ENCODE measurements at places on chromosomes 7 and 10.

DNA sequence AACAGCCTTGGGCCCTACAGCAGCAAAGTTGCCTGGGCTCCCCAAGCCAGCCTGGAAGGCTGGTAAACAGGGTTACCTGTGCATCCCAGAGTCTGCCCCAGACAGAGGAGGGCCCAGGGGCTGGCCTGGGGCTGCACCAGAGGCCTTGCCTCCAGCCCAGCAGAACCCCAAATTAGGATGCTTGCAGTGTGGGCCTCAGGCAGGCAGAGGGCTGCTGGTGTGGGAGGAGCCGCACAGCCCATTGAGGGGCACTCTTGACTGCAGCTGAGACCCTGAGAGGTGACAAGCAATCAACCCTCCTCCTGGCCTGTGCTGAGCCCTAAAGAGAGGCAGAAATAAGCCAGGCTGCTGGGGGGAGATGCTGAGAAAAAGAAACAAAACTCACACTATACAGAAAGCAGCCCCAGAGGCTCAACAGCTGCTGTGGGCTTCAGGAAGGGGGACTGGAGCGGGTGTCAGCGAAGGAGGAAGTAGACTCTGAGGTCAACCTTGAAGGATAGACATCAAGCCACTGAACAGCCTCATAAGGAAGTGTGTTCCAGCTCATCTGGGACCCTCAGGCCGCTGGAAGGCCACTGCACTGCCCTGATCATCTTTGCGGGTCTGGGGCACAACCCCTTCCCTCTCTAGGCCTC lies 6.6 kb downstream of the AIFM2 start:
- no peak for DNase-seq

DNA sequence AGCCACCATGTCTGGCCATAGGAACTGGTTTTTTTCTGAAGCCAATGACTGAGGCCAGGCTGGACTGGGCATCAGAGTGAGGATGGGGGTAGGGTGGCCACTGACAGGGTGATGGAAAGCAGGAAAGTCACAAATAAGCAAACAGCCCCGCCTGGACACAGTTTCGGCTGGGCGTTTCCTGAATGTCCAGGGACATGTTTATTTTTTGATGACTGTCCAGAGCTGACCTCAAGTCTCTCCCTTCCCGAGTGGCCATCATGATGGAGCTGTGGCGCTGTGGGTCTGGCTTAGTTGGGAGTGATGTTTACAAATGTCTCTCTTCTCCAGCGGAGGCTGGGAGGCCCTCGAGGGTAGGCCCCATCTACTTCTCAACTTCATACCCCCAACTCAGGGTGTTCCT lies 37.1 kb upstream of the COMTD1 start:
- no peak for DNase-seq

- DNase-seq: no peak
Measured at GRCh38 chr10:33783557-33783956, 449.1 kb upstream of the NRP1 start.

GRCh38 chr10:61356354-61356753 lies 96.8 kb downstream of the TMEM26 start:
- DNase-seq: peak; percentile 3

GRCh38 chr10:909831-910230 lies 21.7 kb downstream of the LARP4B start:
- peak; percentile 36 for DNase-seq

GRCh38 chr10:101027106-101027720 lies 3.7 kb downstream of the PDZD7 start:
- DNase-seq: no peak

- DNase-seq: no peak
Measured at GRCh38 chr10:109698882-109699664, 224.2 kb downstream of the XPNPEP1 start.

DNA sequence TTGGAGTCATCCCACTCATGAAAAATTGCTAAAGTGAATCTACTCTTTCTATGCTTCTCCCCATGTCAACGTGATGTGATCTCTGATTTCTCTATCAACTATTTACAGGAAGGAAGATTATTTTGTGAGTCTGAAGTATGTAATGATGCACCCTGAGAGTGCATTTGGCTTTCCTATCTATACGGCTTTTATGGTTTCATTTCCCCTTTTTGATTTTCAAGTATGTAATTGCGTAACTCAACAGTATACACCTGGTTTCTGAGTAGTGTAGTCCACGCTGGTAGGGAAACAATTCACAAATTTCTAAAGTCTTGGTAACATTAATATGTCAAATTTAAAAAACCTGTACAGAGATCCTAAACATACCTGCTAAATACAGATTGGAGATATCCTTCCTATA lies 194.7 kb upstream of the SEMA3A start:
- DNase-seq: no peak

Measured in fibroblast of villous mesenchyme (primary cell).